Esophagus mucosa (tissue), 1 donor: ENCODE measurements at places on chromosomes 13 and 19.

DNA sequence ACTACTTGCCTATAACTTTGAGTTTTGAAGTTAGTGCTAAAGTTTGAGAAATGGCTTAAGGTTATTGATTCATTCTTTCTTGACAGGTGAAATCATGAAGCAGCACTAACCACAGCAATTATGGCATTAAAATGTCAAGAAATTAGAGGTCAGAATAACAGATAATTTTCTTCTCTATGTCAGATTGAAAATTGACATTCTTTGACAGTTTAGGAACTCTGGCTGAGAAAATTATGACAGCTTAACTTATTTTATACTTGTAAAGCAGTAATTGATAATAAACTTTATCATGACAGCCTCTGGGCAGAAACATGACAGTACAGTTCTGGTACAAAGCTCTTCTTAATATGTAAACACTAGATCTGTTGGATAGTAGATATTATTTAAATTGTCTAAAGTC lies 155.2 kb upstream of the MAB21L1 start:
- ATAC-seq, result no peak

GRCh38 chr13:27404680-27405079 lies 19.7 kb upstream of the GTF3A start:
- ATAC-seq, result no peak

DNA sequence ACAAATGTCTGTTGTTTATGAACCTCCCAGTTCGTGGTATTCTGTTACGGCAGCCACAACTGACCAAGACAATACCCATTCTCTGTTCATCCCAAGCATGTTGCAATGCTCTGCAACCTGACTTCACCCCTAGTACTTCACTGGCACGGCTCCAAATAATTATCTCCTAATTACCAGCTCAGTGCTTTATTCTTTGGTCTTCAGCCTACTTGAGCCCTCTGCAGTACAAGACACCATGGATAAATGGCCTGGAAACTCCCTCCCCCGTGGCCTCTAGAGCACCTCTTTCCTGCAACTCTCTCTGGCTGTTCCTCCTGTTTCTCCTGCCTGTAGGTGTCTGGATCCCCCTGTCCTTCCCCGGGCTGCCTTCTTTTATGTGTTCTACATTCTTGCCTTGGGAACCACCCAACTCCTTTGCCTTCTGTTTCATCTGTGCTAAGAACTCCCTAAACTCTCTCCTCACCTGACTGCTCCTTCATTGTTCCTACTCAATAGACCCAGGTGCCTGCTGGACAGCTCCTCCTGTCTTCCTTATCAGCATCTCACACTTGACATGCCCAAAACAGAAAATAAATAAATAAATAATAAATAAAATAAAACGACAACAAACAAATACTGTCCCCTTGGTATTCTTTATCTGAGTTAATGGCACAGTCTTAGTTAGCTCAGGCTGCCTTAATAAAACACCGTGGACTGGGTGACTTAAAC lies 200.4 kb upstream of the IPO5 start:
- ATAC-seq, result no peak

- no peak for ATAC-seq
These were observed 3.1 kb downstream of the JUNB start for GRCh38 chr19:12794196-12794941.

- ATAC-seq, result peak; percentile 10
These were observed 52.0 kb upstream of the GAS6 start for GRCh38 chr13:113915786-113916329.

GRCh38 chr13:40968416-40969000 lies 50.6 kb downstream of the ELF1 start:
- ATAC-seq, result no peak

DNA sequence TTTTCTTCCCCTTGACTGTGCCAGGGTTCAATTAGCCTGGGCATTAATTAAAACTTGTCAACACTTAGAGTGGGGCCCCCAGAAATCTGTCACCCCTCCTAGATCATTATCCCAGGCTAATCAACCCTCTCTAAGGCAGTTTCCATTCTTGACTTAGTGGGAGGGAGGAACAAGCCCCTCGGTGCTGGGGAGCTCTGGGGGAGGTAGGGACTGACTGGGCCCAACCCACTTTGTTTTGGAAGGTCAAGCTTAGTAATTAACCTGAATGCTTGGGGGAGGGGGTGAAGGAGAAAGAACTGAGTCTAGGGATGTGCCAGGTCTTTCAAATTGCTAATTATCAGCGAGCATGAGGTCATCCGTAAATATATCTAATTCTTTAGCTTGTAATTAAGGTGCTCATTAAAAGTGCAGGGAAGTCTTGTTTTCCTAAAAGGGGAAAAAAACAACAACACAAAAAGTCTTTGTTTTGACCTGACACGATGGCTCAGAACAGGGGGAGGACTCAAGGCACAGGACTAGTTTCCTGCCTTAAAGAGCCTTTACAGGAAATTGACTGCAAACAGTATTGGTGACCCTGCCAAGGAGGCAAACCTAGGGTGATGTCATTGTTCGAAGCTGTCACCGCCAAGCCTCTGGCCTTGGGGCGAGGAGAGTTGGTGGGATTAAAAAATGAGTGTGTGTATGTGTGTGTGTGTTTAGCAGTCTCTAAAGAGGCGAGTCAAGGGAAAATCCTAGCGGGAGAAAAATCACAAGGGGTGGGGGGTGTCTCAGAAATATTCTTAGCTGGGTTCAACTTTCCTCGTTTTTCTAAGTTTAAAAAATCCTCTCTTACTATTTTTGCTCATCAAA lies 19.4 kb downstream of the ACTN4 start:
- peak; percentile 70 for ATAC-seq

GRCh38 chr13:21799671-21800070 lies 128.8 kb downstream of the FGF9 start:
- ATAC-seq, result no peak

- no peak for ATAC-seq
These were observed 324.0 kb downstream of the GPC5 start for GRCh38 chr13:91722267-91722884.

DNA sequence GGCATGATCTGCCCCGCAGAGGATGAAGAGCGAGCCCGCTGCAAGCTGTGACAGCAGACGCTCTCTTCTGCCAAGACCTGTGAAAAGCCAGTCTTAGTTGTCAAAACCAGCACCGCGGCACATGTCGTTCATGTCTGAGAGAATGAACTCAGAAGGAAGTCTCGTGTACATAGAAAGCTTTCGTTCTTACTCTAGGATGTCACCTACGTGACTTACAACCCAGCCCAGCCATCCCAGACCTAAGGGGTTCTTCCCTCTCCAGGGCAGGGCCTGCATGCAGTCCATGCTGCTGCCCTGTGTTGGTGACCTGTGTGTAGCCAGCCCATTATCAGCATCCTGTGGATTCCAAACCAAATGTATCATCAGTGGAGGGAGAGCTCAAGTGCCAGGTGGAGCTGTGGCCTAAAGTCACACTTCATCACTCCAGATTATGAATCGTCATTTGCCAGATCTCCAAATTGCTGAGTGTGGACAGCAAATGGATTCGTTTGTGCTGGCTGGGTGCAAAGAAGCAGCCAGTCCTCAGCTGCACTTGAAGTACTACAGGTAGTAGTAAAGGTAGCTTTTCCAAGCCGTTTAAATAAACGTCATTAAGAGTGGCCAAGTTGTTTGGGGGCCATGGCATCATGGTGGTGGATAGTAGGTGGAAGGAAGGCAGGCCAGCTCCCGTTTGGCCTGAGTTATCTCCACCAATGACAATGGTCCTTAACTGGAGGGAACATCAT lies 73.9 kb upstream of the GPR183 start:
- ATAC-seq, result no peak
